ENCODE measurements at places on chromosomes 7 and 10. TPM values are rescaled to one million over a fixed set of nuclear protein-coding genes. Genes with fewer than 3 reads are reported as not detected.

DNA sequence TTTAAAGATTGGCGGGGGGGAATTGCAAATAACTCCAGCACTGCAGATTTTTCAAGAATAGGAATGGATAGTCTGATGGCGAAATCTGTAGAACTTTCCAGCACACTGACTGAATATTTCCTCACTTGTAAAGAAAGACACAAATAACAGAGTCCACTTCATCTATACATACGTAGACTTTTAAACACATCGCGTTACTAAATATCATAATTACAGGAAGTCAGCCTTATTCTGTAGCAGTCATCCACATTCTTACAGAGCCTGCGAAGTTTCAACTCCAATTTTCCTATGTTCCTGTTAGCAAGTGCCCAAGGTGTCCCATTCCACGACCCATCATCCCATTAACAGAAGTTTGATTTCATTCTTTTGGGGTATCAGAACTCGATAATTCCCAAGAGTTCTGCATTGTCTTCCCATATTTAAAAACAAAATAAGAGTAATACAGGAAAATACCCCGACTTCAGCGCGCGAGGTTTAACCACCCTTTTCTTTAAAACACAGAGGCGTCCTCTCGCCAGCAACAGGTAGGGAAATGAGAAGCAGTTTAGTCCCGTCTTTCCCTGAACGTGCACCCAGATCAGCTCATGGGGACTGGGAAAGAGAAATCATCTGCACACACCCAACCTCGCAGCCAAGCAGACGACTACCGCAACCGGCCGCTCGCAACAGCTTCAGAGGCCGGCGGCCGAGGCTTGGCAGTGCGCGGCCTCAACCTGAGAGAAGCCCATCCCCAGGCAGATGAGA lies 880 bp downstream of the HERC4 start:
- no peaks in the 10 kb centered on the region for H3K36me3 ChIP-seq
- H3K4me3 ChIP-seq = peak overlapping the region; percentile 100
- peak overlapping the region; percentile 99 for H3K27ac ChIP-seq
- DNase-seq = peak; percentile 18
- no peaks in the 10 kb centered on the region for H3K27me3 ChIP-seq

DNA sequence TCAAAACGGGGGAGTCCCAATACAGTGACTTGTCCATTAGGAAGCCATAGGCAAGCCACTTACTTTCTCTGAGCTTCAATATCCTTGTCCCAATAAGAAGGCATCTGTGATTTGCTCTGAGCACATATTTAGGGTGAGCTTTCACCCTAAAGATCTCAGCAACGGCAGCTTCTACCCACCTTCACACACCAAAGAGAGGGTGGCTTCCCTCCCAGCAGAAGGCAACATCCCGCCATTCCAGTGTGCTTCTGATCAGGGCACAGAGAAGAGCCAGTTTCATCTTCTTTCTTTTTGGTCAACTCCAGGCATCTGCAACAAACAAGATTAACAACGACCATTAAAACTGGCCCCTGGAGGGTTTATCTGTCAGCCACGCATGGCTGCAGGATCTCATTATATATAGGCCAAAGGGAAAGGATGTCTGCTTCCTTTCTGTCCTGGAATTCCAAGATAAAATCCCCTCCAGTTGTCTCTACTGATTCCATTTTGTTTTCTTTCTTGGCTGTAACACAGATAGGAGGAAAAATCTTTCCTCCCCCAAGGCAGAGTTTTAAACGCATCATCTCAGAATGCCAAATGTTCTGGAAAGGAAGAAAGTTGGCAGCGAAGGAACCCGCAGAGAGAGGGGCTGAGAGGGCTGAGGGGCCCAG lies 491 bp upstream of the SH2D4B start:
- no peak overlapping the region for H3K4me3 ChIP-seq
- no peak overlapping the region for H3K27ac ChIP-seq
- H3K27me3 ChIP-seq = no peaks in the 10 kb centered on the region

EFCAB10 gene
- total RNA-seq = not detected

DNA sequence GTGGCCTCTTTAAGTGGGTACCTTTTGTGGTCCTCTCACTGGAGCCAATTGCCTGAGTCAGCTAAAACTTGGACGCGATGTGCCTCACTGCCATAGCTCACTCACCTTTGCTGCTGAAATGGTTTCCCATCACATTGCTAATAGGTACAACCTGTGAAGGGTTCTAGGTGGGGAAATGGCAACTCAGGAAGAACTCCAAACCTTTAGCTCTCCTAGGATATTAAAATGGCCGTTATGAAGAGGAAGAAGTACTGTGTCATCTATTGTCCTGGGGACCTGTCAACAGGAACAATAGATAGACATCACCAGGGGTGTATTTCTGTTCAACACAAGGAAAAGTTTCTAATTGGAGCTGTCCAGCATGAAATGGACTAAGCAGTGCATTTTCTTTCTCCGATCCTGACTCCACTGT lies 1.2 kb upstream of the ZNF655 start:
- H3K27me3 ChIP-seq = no peaks in the 10 kb centered on the region
- peak overlapping the region; percentile 97 for H3K27ac ChIP-seq
- peaks cover 7% of the 10 kb centered on the region for H3K36me3 ChIP-seq
- no peak for DNase-seq

FZD8 gene
- 9.2 TPM for total RNA-seq

GNB2 gene
- total RNA-seq = 185 TPM

DNA sequence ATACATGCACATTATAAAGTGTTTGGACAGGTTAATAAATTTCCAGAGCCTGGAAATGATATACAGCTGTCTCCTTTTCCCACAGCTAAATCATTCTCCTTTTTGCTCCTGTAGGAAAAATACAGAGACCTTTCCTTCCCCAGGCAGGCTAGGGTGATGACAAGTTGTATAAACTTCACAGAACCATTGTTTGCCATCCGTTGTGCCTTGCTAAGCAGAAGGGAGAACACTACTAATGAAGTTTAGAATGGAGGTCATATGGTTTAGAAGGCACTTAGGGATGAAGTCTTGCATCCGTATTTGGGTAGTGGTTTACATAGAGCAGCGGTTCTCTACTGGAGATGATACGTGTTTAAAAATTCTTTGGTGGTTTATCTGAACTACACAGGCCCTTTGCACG lies 46.0 kb downstream of the NAMPT start:
- no peak overlapping the region for H3K4me3 ChIP-seq
- H3K27me3 ChIP-seq = no peaks in the 10 kb centered on the region
- H3K36me3 ChIP-seq = no peaks in the 10 kb centered on the region
- H3K27ac ChIP-seq = no peak overlapping the region

- H3K4me3 ChIP-seq = no peak overlapping the region
- H3K27me3 ChIP-seq = no peaks in the 10 kb centered on the region
- no peaks in the 10 kb centered on the region for H3K36me3 ChIP-seq
- no peak overlapping the region for H3K27ac ChIP-seq
- DNase-seq = no peak
- H3K4me1 ChIP-seq = no peaks in the 10 kb centered on the region
These were observed 8.1 kb upstream of the POLD2 start for GRCh38 chr7:44131173-44132029.

CTBP2 gene
- 97.9 TPM for total RNA-seq

TM9SF3 gene
- total RNA-seq = 79.5 TPM

CALML3 gene
- not detected for total RNA-seq

GRCh38 chr10:48455055-48455391 lies 148.5 kb downstream of the MAPK8 start:
- H3K4me1 ChIP-seq = no peaks in the 10 kb centered on the region
- DNase-seq = no peak
- H3K27ac ChIP-seq = no peak overlapping the region
- no peaks in the 10 kb centered on the region for H3K36me3 ChIP-seq
- no peak overlapping the region for H3K4me3 ChIP-seq

- no peak overlapping the region for H3K4me3 ChIP-seq
- no peaks in the 10 kb centered on the region for H3K27me3 ChIP-seq
- DNase-seq = no peak
- no peaks in the 10 kb centered on the region for H3K36me3 ChIP-seq
- H3K4me1 ChIP-seq = no peaks in the 10 kb centered on the region
These were observed 358.1 kb downstream of the SUGCT start for GRCh38 chr7:40492946-40493345.

CCDC146 gene
- total RNA-seq = 23.6 TPM

DNA sequence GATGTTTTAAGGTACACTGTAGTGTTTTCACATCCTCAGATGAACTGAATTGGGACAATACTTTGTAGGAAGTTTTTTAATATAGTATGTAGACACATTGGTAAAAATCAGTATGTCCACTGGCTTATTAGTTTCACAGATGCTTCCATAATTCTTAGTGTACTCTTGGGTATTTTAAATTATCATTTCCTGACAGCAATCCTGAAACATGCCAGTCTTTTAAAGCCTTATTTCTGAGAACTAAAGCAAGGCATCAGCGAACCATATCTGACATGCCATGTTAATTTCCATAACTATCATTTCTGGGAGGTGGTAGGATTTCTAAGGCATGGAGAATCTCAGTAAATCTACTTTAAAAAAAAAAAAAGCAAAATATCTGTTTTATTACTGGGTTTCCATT lies 266.4 kb downstream of the ADK start:
- no peak for DNase-seq
- H3K36me3 ChIP-seq = peaks cover 11% of the 10 kb centered on the region
- no peak overlapping the region for H3K4me3 ChIP-seq

- H3K27ac ChIP-seq = no peak overlapping the region
- no peak overlapping the region for H3K4me3 ChIP-seq
- DNase-seq = no peak
- H3K36me3 ChIP-seq = peaks cover 3% of the 10 kb centered on the region
- H3K4me1 ChIP-seq = no peaks in the 10 kb centered on the region
- H3K27me3 ChIP-seq = no peaks in the 10 kb centered on the region
These were observed 28.9 kb downstream of the GUSB start for GRCh38 chr7:65953001-65953720.

PLXDC2 gene
- 55.2 TPM for total RNA-seq

HABP2 gene
- not detected for total RNA-seq

HOXA2 gene
- 2.5 TPM for total RNA-seq

- no peaks in the 10 kb centered on the region for H3K27me3 ChIP-seq
- no peaks in the 10 kb centered on the region for H3K36me3 ChIP-seq
- H3K4me3 ChIP-seq = no peak overlapping the region
- DNase-seq = no peak
- peak overlapping the region; percentile 69 for H3K27ac ChIP-seq
These were observed 5.2 kb downstream of the PSMG3 start for GRCh38 chr7:1564603-1565022.

FAM25G gene
- not detected for total RNA-seq

DNA sequence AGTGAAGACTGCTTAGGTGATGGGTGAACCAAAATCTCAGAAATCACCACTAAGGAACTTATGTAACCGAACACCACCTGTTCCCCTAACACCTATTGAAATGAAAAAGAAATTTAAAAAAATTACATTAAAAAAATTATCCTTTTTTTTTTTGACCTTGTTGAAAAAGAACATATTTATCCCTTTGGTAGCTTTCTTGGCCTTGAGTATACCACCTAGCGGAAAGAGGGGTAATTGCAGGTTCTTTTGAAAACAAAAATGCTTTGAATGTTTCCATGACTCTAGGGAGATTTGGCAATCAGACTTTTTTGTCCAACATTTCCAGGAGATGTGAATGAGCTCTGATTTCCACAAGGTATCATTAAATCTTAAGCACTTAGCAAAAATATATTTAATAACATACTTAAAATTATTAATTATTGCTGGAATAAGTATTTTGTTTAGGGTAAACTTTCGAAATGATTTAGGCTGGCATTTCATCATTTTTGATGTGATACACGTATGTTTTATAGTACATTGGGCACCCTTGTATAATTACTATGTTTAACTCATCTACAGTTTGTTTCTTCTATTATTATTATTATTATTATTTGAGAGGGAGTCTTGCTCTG lies 47.0 kb upstream of the ELMO1 start:
- no peak overlapping the region for H3K4me3 ChIP-seq
- H3K4me1 ChIP-seq = no peaks in the 10 kb centered on the region
- peak; percentile 53 for DNase-seq
- no peaks in the 10 kb centered on the region for H3K36me3 ChIP-seq

TWIST1 gene
- 28.5 TPM for total RNA-seq

AGR2 gene
- total RNA-seq = not detected

GRCh38 chr10:21329995-21330627 lies 195.4 kb downstream of the SKIDA1 start:
- DNase-seq = no peak
- no peak overlapping the region for H3K4me3 ChIP-seq
- H3K36me3 ChIP-seq = no peaks in the 10 kb centered on the region
- H3K4me1 ChIP-seq = peaks cover 12% of the 10 kb centered on the region
- H3K27ac ChIP-seq = no peak overlapping the region

SIRT1 gene
- 42.8 TPM for total RNA-seq

SPDYE3 gene
- not detected for total RNA-seq

Data from tibial nerve (tissue), 4 donors.